HL-60 (cell line): ENCODE measurements at places on chromosomes 7 and 10.

GRCh38 chr10:131485732-131486131 lies 174.2 kb upstream of the TCERG1L start:
- no peak for DNase-seq

GRCh38 chr10:61211468-61211867 lies 241.7 kb downstream of the TMEM26 start:
- no peak for DNase-seq

DNA sequence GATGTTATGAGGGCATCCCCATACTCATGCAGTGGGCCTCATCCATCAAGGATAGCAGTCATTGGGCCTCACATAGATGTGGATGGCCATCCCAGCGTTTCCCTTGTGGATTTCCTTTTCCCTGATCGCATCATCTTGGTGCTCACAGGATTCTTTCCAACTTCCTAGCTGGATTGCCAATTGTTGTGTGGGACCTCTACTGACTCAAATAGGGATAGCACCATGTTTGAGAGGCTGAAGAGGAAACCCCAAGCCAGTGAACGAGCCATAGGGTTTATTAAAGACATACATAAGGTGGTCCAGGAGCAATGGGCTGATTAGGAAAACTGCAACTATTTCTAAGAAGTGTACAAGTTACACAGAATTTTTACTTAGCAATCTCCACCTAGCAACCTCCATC lies 21.8 kb downstream of the ASZ1 start:
- no peak for DNase-seq

DNA sequence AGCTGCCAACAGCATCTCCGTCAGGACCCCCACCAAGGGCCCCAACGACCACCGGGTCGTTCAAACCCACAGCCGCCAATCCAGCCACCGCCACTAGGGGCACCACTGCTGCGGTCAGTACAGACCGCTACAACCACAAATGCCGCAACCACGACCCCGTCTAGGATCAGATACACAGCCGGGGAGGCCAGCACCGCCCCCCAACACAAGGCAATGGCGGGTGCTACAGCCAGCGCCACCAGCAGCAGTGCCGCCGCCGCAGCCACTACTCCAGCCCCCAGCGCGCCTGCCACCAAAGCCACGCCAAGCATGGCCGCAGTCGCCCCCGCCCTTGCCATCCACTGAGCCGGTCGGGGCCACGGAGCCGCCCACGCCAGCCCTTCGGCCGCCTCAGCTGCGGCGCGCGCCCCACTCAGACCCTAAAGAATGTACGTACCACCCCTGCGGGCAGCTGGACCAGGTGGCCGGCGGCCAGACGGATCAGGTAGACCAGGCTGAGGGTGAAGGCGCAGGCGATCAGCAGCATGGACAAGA lies 473 bp downstream of the CYP51A1 start:
- DNase-seq: peak; percentile 40

DNA sequence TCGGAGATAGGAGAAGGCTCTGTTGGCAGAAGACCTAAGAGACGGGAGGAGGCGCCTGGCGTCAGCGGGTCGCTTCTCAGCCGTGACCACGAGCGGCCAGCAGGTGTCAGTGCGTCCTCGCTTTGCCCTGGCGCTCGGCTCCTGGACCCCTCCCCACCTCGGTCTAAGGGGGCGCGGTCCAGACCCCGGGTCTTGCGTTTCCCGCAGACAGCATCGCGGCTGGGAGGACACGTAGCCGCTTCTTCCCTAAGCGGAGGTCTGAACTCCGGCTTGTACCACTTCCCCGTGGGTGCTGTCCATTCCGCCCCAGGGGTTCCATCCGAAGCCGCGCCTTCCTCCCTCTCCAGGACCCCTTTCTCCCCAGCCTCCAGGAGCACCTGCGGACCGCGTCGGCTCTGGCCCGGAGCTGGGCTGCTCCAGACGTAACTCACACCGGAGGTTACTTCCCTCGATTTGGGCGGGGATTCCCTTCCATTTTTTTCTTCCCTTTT lies 593 bp upstream of the ADRA2A start:
- DNase-seq: peak; percentile 39

DNA sequence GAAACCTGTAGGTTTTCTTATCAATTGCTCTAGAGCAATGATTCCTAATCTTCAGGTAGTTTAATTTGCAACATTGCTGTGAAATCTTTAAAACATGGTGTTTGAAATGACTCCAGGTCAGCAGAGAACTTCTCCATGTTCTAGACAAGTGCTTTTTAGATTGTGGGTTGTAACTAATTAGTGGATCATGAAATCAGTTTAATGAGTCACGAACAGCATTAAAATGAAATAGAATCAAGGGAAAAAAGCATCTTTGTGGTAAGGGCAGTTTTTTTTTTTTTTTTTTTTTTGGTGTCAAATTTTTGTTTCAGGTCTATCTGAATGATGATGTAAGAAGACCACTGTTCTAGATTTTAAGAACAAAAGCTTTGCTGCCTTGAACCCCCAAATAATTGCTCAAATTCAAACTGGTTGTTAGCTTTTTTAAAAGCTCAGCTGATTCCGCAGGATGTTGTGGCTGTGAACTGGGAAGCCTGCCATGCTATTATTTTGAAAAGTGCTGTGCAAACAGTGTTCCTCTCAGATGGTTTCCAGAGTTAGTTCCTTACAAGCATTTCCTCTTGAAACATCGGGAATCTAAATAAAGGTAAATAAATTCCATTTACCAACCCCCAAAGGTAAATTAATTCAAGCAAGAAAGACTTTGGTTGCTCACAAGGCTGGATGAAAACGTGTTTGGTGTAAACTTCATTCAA lies 13.1 kb upstream of the PDK4 start:
- DNase-seq: no peak

DNA sequence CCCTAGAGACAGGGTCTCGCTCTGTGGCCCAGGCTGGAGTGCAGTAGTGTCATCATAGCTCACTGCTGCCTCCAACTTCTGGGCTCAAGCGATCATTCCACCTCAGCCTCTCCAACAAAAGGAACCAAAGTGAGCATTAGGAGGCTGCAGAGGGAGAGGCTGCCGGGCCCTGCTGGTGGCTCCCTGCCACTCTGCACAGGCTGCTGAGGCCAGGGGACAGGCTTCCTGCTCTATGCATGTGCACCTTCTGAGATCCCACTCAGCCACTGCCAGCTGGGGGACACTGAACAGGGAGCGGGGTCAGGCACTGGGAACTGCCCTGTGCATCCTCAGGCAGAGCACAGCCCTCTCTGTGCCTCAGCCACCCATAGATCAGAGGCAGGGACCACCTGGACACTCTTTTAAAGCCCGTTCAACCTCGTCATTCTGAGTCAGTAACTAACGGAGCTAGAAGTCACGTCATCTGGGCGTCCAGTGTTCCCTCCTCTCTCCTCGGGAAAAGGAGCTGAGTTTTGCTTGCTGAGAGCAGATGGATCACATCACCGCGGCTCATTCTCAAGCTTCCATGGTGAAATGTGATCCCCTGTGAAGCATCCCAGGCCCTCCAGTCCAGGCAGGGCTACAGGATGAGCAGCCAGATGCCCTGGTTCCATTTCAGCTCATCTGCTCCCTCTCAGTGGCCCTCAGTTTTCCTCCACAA lies 109.6 kb downstream of the MYL10 start:
- DNase-seq: no peak

- DNase-seq: no peak
These were observed 285.9 kb upstream of the ETV1 start for GRCh38 chr7:14275356-14275755.

DNA sequence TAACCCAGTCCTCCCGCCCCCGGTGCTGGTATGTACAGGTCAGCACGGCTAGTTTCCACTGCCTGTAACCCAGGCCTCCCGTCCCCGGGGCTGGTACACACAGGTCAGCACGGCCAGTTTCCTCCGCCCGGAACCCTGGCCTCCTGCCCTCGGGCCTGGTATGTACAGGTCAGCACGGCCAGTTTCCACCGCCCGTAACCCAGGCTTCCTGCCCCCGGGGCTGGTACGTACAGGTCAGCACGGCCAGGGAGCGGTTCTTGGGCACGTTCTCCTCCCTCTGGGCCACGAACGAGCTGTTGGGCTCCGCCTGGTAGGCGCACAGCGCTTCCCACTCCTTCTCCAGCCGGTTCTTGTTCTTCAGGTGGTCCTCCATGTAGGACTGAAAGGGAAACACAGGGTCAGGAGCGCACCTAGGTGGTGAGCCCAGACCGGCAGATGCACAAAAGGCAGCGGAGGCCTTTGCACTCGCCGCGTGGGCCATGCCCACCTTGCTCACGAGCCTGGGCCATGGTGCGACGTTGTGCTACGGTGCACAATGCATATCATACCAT lies 284.4 kb downstream of the DNAJB6 start:
- DNase-seq: no peak

- DNase-seq: peak; percentile 28
These were observed 264.0 kb upstream of the PRKCQ start for GRCh38 chr10:6843894-6844650.

GRCh38 chr7:138115047-138115446 lies 38.8 kb downstream of the AKR1D1 start:
- no peak for DNase-seq

- DNase-seq: no peak
These were observed 573.2 kb downstream of the GLRX3 start for GRCh38 chr10:130709415-130709814.

DNA sequence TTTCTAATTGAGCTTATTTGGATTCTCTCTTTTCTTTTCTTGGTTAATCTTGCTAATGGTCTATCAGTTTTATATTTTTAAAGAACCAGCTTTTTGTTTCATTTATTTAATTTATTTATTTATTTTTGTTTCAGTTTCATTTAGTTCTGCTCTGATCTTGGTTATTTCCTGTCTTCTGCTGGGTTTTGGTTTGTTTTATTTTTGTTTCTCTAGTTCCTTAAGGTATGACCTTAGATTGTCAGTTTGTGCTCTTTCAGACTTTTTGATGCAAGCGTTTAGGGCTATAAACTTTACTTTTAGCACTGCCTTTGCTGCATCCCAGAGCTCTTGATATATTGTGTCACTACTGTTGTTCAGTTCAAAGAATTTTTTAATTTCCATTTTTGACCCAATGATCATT lies 149.7 kb upstream of the SLC25A13 start:
- no peak for DNase-seq

GRCh38 chr10:7544203-7544602 lies 122.6 kb downstream of the ITIH5 start:
- DNase-seq: no peak

- DNase-seq: no peak
These were observed 102.1 kb downstream of the FOXL3 start for GRCh38 chr7:391961-392524.

DNA sequence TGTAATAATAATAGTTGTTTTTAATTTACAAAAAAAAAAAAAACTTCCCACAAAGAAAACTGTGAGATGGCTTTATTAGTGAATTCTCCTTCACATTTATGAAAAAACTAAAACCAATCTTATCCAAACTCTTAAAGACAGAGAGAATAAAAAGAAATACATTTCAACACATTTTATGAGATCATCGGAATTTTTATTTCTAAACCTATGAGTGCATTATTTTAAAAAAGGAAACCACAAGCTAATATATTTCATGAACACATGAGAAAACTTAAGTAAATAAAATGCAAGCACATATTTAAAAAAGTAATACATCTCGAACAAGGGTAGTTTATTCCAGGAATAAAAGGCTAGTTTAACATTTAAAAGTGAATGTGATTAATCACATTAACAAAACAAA lies 31.5 kb downstream of the C7orf25 start:
- no peak for DNase-seq

- no peak for DNase-seq
These were observed 72.9 kb upstream of the SKAP2 start for GRCh38 chr7:26937306-26937705.

DNA sequence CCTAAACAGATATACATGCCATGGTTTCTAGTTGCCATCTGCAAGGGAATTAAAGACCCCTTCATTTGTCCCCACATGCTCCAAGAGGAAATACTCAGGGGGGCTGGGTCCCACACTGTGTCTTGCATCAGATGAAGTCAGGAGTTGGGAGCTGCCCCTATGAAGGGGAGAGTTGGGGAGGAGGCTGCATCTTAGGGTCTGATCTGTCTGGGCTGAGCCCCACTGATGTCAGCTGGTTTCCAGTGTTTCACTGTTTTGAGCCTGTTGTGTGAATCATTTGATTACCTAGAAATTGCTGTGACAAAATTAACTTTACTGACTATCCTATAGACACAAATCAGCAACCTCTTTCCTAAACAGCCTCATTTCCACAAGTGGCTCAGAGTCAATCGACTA lies 4.9 kb upstream of the ADCY1 start:
- no peak for DNase-seq

- no peak for DNase-seq
These were observed 7.1 kb upstream of the C10orf105 start for GRCh38 chr10:71726580-71727104.

GRCh38 chr10:45581582-45582385 lies 90.8 kb downstream of the ZFAND4 start:
- no peak for DNase-seq

- no peak for DNase-seq
These were observed 247.7 kb downstream of the AHR start for GRCh38 chr7:17546189-17546588.

DNA sequence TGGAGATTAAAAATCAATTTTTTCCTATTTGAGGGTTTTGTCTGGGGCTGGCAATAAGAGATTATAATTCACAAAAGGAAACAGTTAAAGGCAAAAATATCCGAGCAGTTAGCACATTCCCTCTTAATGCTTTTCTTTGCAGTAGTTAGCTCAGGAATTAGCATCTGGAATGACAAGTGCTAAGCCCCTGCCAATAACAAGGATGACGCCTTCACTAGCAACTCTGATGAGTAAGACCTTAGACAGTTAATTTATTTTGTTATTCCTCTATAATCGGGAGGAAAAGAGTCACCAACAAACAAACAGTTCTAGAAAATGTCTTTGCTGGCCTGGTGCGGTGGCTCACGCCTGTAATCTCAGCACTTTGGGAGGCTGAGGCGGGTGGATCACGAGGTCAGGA lies 151.3 kb downstream of the TRIL start:
- DNase-seq: no peak
